ENCODE measurements at places on chromosomes 13 and 19. TPM values are rescaled to one million over a fixed set of nuclear protein-coding genes. Genes with fewer than 3 reads are reported as not detected.

KLF1 gene
- 1.2 TPM for total RNA-seq

ZNF729 gene
- not detected for total RNA-seq

ZNF160 gene
- total RNA-seq: 30.6 TPM

ACTL9 gene
- total RNA-seq: not detected

CGB3 gene
- total RNA-seq: not detected

RNF225 gene
- 1.1 TPM for total RNA-seq

GFY gene
- total RNA-seq: not detected

LRRC63 gene
- total RNA-seq: 0.26 TPM

CCL25 gene
- total RNA-seq: not detected

SLC25A41 gene
- 0.24 TPM for total RNA-seq

ZNF524 gene
- total RNA-seq: 19.0 TPM

SIGLEC5 gene
- not detected for total RNA-seq

CBARP gene
- 1.9 TPM for total RNA-seq

CACNG6 gene
- total RNA-seq: not detected

ZNF575 gene
- 2.4 TPM for total RNA-seq

ZNF414 gene
- total RNA-seq: 25.6 TPM

GPR183 gene
- total RNA-seq: 36.8 TPM

PRR19 gene
- 1.6 TPM for total RNA-seq

LRG1 gene
- total RNA-seq: 0.24 TPM

PRRG2 gene
- 1.0 TPM for total RNA-seq

TYROBP gene
- total RNA-seq: not detected

PGLYRP1 gene
- total RNA-seq: not detected

MZT1 gene
- 24.1 TPM for total RNA-seq

TINCR gene
- 0.33 TPM for total RNA-seq

KLK14 gene
- total RNA-seq: 1.1 TPM

GSX1 gene
- total RNA-seq: not detected

TYK2 gene
- total RNA-seq: 255 TPM

SLC1A6 gene
- not detected for total RNA-seq

CELF5 gene
- total RNA-seq: 0.12 TPM

ZNF112 gene
- not detected for total RNA-seq

ITM2B gene
- 53.1 TPM for total RNA-seq

DHRS12 gene
- 3.9 TPM for total RNA-seq
